ENCODE measurements at places on chromosomes 12 and 14.

DNA sequence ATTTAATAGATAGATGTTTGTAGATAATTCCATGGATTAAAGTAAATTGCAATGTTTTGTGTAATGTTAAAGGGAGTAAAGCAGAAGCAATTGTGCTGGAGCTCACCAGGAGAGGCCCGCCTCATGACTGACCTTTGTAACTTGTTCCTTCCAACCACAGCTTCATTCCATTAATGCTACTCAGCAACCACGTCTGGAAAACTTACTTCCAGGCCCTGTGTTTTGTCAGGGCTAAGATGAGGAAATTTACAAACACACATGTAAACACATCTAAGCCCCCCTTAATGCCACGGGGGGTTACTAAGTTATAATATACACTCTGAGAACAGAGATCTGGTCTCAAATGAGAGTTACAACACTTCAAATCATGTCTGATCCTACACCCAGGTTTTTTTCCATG lies 12.4 kb downstream of the LUM start:
- DNase-seq = no peak

GRCh38 chr12:44174053-44174452 lies 338.2 kb downstream of the TMEM117 start:
- DNase-seq = no peak

DNA sequence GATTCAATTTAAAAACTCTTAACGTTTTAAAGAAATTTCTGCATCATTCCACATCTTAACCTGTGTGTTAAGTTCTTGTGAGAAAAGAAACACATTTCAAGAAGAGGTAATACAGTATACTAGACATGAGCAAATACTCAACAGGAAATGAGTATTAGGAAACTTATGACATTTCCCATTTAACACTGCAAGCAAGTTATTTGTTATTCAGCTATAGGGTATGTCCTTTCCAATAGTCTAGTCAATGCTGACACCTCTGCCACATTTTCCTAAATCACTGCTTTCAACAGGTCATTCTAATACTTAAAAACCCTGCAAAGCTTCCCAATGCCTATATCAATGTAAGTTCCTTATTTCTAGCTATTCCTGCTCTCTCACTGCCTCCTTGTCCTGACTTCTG lies 93.1 kb downstream of the DDHD1 start:
- DNase-seq = no peak

DNA sequence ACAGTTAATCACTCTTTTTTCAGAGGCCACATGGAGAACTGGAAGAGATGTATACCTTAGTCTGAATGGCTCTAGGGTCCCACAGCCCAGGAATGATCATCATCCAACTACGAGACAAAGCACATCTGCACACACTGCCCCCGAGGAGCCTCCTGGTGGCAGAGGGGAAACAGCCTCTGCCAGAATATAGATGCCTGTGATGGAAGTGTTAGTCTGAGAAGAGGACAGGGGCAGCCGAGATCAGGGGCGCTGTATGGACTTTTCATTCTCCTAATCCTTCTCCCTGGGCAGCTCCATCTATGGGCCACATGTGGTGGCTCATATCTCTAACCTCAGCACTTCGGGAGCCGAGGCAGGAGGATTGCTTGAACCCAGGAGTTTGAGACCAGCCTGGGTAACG lies 82.8 kb upstream of the CAPRIN2 start:
- DNase-seq = no peak

DNA sequence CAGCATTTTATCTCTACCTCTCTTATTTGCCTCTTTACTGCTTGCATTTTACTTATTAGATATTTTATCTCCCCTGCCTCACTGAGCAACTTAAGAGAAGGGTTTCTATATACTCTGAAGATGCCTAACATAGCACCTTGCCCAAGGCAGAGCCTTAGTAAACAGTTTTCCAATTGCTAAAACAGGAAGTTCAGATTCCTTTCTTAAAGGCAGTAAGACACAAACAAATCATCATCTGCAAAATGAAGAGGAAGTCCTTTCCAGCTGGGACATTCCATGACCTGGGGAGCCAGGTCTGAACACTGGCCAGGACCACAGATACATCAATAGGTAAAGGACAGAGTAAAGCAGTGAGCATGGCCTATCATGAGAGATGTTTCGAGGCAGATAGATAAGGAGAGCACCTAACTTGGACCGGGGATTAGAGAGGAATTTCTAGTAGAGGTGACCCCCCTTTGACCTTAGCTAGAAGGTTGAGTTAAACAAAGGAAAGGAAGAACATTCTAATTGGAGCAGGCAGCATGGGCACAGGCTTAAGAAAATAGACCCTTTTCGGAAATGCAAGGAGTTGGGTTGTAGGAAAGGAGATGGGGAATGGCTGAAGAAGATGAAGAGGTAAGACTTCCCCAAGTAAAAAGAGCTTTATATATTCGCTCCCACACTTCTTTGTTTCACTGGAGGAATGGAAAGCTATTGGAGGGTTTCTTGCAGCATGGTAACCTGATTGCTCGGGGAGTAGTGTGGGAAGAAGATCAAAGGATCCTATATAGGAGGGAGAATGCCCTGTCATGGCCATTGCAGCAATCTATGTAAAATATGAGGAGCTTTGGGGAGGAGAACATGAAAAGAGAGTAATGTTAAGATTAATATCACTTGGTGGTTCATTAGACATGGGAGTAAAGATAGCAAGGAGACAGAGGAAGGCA lies 94.8 kb downstream of the PHLDA1 start:
- no peak for DNase-seq

DNA sequence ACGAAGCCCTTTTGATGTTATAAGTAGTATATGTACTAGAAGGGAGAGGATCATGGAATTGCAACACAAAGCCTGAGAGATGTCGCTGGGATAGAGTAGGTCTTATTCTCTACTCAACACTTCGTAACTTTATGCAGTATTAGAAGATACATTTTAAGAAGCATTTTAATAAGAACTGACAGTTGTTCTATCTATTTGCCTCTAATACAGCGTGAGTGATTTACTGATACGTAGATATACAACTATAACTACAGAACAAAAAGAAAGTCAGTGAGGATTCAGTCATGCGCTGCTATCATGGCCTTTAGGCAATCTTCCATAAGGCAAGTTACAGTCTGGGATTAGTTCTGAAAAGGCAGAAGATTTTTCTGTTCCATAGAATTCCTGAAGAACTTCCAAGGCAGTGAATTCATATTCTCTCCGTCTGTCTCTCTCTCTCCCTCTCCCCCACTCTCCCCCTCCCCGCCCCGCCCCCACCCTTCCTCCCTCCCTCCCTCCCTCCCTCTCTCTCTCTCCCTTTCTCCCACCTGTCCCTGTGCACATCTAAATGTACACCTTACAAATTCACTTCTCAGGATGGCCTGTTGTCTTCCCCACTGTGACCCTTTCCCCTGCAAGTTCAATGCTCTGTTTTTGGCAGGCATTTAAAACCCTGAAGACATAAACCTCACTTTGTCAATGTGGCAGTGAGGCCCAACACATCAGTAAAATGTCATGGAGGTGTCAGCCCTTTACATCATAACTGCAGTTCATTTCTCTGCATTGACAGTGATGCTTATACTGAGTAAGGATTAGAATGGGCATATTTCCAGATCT lies 470.6 kb downstream of the EGLN3 start:
- DNase-seq = no peak
